ENCODE measurements at places on chromosomes 16 and 17. TPM values are rescaled to one million over a fixed set of nuclear protein-coding genes. Genes with fewer than 3 reads are reported as not detected.

FAM171A2 gene
- 15.2 TPM for total RNA-seq

ENPP7 gene
- total RNA-seq = not detected

MTSS2 gene
- total RNA-seq = 37.8 TPM

CIBAR2 gene
- not detected for total RNA-seq

C17orf50 gene
- total RNA-seq = not detected

PRSS27 gene
- 0.58 TPM for total RNA-seq

SHCBP1 gene
- 41.3 TPM for total RNA-seq

KRT16 gene
- total RNA-seq = not detected

ST6GALNAC1 gene
- total RNA-seq = not detected

IKZF3 gene
- total RNA-seq = not detected

TBC1D3K gene
- total RNA-seq = not detected

NOTUM gene
- not detected for total RNA-seq

CCT6B gene
- 1.0 TPM for total RNA-seq

SCPEP1 gene
- total RNA-seq = 73.3 TPM

CNGB1 gene
- total RNA-seq = not detected

Data from smooth muscle cell of trachea (primary cell).